ENCODE measurements at places on chromosomes 1 and 21.

GRCh38 chr1:52233463-52233862 lies 91.6 kb downstream of the ZFYVE9 start:
- DNase-seq, result no peak

GRCh38 chr1:236308827-236309226 lies 27.1 kb upstream of the ERO1B start:
- no peak for DNase-seq

- DNase-seq, result no peak
Observed at GRCh38 chr1:29641921-29642320, 405.6 kb downstream of the PTPRU start.

GRCh38 chr1:211182746-211183145 lies 48.8 kb upstream of the KCNH1 start:
- DNase-seq, result no peak
